H1 (cell line): ENCODE measurements at places on chromosomes 5 and 9. TPM values are rescaled to one million over a fixed set of nuclear protein-coding genes. Genes with fewer than 3 reads are reported as not detected.
A peak's percentile ranks its signal among the peaks of the same experiment; 100 is the strongest.

- no peak for DNase-seq
Measured at GRCh38 chr9:122329597-122329996, 41.2 kb upstream of the PTGS1 start.

DNA sequence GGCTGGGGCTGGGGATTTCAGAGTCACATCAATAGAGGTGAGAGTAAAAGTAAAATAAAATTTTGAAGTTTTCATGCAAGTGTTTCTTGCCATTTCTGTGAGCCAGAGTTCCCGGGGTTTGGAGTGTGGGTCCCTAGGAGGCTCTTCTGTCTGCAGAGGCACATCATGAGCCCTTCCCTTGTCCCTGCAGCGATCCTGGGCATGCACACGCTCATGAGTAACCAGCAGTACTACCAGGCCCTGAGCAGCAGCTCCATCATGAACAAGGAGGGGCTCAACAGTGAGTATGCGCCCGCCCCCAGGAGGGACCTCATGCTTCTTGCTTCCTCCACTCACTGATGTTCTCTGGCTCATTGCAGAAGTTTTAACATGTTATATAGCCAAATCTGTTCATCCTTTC is 61.1 kb downstream of the TMOD1 start:
- DNase-seq: no peak

DNA sequence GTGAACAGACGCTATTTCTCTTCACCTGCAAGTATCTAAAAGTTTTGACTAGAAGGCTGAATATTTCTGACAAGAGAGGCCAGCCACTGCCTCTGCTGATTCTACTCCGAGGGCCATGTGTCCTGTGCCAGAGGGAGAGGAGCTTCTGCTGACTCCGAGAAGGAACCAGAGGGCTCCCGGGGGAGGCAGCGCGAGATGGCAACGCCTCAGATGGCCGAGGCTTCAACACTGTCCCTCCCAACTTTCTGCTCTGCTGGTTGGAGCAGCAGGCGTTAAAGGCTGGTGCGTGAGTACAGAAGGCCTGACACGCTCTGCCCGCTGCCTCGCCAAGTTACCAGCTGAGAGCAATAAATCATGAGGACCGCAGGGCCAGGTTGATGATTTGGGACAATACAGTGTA is 178.8 kb downstream of the GAPVD1 start:
- no peak for DNase-seq

GRCh38 chr5:11507156-11507910 is 396.9 kb downstream of the CTNND2 start:
- no peak for DNase-seq

DNA sequence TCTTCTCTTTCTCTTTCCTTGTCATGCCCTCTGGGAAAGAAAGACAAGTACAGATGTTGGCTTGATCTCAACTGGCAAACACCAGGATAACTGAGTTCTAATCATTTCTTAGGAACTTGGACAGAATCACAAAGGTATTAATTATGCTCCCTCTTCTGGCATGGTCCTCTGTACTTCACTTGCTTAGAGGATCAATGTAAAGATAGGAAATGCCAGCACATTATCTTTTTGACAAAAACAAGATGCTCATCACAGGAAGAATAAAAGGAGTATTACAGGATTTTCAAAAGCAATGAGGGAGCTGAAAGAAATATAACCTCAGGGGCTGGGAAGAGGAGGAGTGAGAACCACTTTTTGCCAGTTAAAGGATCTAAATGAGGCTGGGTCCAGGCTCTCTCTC is 70.6 kb downstream of the LHFPL2 start:
- no peak for DNase-seq

DNA sequence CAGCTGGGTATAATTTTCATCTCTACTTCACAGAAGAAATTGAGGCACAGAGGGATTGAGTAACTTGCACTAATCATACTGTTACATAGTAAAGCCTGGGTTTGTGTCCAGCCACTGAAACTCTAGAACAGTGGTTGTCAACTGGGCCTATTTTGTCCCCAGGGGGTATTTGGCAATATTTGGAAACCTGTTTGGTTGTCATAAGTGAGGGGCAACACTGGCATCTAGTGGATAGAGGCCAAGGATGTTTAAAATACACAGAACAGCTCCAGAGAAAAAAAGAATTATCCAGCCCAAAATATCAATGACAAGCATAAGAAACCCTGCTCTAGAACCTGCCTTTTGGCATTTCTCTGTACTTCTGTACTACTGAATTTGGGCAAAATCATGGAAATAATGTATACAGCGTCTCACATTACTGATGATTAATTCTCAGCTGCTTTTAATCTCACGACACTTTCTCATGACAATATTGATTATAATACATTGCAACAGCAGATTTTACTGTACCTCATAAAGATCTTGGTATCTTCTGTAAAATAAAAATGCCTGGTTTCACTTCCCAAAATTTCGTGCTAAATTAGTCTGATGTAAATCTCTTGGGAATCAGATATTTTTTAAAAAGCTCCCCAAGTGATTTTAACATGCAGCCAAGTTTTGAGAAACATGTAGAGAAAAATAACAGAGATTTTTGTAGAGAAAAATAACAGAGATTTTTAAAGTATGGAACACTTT is 112.7 kb downstream of the RORB start:
- DNase-seq: no peak

GRCh38 chr5:135655468-135655815 is 76.7 kb upstream of the CXCL14 start:
- no peak for DNase-seq

DNA sequence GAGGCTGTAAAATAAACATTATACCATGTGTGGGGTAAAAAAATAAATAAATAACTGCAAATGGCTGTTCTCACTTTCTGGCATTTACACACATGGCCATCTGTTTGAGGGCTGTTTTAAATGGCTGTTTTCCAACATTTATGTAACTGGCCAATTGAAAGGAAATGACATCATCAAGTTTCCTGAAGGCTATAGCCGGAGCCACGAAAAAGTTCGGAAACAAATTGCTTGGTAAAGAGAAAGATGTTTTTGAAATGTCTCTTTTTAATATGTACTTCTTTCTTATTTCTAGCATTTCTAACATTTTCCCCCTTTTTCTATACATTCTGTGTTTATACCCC is 95.4 kb upstream of the DAB2 start:
- DNase-seq: no peak

DNA sequence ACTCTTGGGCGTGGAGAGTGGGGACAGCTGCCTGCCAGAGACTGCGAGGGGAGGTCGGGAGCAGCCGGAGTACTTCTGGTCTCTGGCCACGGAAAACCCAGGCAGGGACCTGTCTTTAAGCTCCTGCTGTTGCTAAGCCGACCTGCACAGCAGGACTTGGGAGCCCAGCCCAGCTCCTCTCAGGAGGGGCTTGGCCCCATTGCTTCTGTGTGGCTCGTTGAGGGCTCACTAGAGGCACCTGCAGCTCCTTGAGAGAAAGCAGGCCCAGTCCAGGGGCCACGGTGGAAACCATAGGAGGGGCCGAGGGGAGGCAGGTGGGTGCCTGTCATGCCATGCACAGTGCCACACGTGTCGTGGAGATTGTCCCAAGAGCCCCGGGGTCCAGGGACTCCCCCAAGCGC is 3.3 kb upstream of the LCN2 start:
- DNase-seq: no peak

DNA sequence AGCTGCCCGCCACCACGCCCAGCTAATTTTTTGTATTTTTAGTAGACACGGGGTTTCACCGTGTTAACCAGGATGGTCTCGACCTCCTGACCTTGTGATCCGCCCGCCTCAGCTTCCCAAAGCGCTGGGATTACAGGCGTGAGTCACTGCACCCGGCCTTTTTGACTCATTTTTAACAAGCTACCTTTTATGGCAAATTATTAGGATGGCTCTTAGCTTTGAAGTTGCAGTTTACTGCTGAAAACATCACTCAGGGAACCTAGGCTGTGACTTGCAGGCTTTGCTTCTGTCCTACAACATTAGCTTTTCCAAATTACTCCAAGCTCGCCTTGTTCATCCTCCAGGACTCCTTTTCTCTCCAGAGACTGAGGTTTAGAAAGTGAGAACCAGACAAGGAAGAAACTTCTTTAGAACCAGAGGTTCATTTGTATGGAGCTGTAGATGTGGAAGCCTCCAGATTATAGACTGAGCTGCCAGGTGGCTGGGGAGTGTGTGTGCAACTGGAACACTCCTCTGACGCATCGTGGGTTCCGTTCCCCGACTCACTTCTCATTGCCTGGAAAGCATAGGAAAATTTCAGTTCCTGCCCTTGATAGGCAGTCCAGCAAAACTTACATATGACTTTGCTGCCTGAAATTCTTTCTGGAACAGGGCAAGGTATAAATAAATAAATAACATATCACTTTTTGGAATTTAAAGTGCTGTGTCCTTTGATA is 23.8 kb upstream of the SPTAN1 start:
- DNase-seq: no peak

DNA sequence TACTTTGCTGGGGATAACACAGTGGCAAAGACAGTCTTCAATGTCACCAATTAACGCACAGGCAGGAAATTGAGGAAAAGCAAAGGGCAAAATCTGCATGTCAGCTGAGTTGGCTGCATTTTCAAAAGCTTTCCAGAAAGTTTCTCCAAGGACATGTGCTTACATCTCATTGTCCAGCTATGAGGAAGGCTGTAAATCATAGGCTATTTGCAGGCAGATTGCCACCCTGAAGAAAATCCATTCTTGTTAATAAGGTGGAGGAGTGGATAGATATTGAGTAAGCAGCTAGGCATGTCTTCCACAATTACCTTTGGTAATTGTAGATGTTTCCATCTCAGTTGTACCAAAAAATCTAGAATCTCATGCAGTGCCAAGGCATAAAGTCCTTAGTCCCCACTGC is 278.0 kb upstream of the NUDT12 start:
- no peak for DNase-seq

DNA sequence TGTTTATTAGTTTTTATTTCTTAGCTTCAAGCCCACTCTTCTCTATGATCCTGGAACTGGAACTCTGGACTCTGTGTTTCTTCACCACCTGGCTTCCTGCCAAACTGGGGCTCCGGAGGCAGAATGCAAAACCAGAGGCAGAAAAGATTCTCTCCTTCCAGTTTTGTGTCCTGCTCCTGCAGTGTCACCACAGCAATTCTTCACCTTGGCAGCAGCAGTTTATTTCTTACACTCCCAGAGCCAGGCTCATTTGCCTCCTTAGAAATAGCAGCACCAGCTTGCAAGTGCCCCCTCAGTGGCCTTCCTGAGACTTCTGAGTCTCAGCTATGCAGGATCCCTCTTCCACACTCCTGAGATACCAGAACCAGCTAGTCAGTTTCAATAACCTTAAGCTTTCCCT is 26.7 kb upstream of the CAMK4 start:
- DNase-seq: no peak

DNA sequence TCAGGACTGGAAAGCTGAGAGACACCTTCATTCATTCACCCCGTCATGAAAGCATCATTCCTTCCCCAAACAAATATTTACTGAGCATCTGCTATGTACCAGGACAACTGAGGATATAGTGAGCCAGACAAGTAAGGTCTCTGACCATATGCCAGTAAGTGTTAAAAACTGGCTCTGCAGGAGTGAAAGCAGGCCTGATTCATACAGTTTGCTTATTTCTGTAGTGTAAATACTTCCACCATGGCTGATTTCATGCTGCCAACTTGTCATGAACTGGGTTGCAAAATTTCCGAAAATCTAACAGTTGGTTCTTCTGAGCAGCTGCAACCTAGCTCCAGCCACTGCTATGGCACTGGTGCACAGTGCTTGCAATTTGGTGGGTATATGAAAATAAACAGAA is 68.1 kb downstream of the YIPF5 start:
- no peak for DNase-seq

DNA sequence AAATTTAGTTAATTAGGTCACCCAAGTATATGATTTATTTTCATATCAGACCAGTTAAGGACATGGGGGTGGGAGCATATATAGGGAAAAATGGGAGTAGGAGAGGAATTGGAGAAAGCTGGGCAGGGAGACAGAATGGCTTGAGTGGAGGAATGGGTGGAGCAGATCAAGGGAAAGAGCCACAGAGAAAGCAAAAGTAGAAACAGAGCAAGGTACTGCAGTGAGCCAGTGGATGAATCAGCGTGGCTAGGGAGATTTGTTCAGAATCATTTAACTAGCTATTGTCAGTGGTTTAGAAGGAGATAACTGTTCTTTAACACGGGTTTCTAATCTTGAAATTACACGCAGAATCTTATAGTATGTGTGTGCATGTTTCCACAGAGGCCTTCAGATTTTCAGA is 37.4 kb downstream of the SNX24 start:
- DNase-seq: no peak

- DNase-seq: no peak
Measured at GRCh38 chr5:149046196-149046829, 16.5 kb downstream of the SH3TC2 start.

GRCh38 chr5:116442095-116442534 is 132.5 kb downstream of the SEMA6A start:
- no peak for DNase-seq

DNA sequence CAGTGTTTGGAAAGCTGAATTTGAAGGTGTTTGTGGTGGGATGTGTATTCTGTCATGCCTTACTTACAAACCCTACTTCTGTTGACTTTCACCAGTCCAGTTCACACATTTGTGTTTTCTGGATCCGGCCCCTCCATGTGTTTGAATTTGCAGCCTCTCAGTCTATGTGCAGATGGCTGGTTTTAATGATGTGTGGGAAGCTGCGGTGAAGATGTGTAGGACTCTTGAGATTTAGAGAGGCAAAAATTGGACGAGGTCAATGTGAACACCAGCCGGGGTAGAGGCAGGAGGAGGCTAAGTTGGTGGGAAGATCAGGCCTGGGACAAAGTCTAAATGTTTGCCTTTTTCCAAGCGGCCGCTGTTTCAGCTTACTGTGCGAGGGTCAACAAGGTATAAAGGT is 115.4 kb upstream of the KLF9 start:
- no peak for DNase-seq

GRCh38 chr5:141637767-141638419 is 1.1 kb downstream of the RELL2 start:
- DNase-seq: peak; percentile 87

DNA sequence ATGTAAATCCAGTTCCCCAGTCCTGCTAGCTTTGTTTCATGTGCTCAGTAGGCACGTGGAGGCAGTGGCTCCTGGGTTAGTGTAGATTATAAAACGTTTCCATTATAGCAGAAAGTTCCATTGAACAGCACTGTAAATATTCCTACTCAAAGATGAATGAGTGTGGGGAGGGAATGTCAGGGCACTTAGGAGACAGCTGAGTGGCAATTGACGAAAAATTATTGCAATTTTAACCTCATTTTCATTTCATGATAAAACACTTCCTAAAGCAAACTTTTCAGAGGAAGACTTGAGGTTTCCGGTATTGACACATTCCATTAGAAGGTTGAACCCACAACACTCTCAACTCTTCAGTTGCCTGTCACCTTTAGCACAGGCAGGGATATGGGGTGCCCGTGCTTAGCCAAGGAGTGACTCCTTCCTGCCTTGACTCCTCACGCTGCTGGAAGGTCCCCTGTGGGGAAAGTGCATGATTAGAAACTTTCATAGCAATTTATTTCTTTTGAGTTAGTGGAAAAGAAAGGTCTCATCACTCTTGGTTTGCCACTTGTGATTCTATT is 41.2 kb downstream of the SLC46A2 start:
- DNase-seq: no peak

Gene IFNA14
- polyA plus RNA-seq: not detected in 2 replicates

Gene PCDHGC4
- polyA plus RNA-seq: 2.1 and 2.8 TPM in 2 replicates

Gene PCDHA13
- 1.3 and 1.4 TPM in 2 replicates for polyA plus RNA-seq

Gene IL9
- not detected in 2 replicates for polyA plus RNA-seq

Gene NR6A1
- 77.0 and 93.2 TPM in 2 replicates for polyA plus RNA-seq

Gene PLCXD3
- under 0.01 and 0.03 TPM in 2 replicates for polyA plus RNA-seq

Gene NR2F1-AS1
- 1.1 and 5.6 TPM in 2 replicates for polyA plus RNA-seq

Gene C9
- not detected in 2 replicates for polyA plus RNA-seq

Gene IL3
- polyA plus RNA-seq: not detected in 2 replicates

Gene ZNF462
- polyA plus RNA-seq: 27.6 and 30.0 TPM in 2 replicates
